ENCODE measurements at places on chromosomes 4 and X.

DNA sequence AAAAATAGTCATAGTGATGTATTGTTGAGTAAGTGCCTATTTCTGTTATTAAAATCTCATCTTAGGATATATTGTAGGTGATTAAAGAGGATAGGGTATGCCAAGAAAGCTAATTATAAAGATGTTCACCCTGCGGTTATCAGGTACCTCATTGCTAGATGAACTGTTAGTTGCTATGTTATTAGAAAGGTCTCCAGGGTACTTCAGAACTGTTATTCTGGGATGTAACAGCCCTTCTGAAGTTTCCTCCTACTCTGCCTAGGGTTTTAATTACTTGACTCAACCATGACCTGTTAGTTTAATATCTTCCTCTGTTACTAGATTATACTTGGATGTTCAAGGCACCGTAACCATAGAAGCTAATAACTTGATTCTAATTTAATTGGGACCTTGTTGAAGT lies 15.4 kb downstream of the TMPRSS11E start:
- DNase-seq, result no peak

- no peak for DNase-seq
Measured at GRCh38 chrX:53622431-53622830, 64.1 kb downstream of the HUWE1 start.

DNA sequence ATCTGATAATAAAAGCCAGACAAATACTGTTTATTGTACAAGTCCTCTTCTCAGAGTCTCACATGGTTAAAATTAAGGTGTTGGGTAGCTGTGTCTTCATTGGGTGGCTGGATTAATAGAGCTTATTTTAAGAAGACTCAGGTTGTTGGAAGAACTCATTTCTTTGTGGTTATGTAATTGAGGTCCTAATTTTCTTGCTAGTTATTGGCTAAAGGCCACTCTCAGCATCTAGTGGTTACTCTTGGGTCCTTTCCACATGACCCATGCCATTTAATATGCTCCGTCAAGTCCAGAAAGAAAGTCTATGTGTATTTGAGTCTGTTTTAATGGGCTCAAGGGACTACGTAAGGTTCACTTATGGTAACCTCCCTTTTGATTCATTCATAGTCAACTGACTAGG lies 1668.6 kb upstream of the AGA start:
- DNase-seq, result no peak

DNA sequence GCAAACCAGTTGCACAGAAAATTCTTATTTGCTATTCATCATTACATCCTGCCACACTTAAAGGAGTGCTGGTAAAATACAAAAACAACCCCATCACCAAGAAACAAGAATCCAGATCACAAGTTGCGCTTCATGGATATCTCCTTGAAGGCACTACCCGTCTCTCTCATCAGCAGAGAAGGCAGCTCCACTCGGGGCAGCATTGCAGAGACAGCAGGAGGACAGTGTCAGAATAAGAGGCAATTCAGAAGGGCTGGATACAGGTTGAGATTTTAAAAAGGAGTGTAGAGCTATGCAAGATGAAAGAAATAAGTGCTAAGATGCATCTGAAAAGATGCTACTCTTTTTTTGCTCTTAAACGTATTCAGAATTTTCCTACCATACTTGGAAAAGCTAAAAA lies 71.4 kb downstream of the LDB2 start:
- no peak for DNase-seq

- no peak for DNase-seq
Measured at GRCh38 chr4:167721617-167722486, 370.5 kb upstream of the ANXA10 start.

DNA sequence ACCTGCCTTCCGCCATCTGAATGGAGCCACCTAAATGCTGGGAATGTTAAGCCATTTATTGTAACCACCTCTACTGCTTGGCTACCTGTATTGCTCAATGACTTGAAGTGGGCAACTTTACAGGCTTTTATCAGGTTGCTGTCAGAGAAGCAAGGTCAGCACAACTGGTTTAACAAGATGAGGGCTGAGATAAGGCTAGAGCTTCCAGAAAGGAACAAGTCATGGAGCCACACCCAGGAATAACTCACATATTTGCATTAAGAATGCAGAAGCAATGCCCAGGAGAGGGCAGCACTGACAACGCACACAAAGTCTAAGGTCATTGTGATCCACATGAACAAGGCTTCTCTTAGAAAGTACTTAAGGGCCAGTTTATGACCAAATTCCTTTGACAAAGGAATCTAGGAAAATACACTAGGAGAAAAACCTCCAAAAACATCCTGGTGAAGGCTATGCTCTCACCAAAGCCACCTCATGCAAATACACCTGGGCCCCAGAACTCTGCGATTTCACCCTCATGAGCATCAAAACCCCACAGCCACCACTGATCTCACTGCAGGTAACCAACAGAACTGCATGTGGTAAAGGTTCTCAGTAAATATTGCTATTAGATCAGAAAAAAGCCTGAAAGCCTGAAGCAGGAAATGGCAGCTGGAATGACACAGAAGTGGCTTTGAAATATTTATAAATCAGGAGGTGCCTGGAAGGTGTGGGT lies 15.0 kb upstream of the STS start:
- DNase-seq, result no peak

- no peak for DNase-seq
Measured at GRCh38 chrX:47209508-47210238, 8.8 kb upstream of the CDK16 start.

DNA sequence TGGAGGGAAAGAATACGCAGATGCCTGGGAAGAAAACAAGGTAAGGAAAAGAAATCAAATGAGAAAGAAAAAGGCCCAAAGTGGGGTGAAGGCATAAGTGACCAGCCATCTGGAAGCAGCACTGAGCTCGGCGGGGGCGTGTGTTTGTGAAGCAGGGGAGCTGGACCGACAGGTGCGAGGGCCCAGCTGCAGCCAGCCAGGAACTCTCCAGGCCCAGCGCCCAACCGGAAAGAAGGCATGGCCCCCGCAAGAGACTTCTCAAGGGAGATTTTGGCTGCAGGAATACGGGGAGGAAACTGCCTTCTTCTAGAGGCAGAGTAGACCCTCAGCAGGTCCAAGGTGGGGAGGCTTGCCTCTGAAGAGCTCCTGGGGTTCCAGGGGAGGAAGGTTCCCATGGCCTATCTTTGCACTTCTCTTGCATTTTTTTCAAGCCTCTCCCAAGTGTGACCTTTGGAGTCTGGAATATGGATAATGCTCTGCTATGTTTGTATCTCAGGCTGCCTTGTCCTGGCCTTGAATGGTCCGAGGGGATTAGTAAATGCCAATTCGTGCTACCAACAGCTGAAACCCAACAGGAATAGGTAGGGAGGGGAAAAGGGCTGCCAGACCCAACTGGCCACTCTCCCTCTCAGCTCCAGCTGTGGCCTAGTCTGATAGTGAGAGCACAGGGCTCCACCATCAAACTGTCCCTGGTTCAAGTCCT lies 10.8 kb upstream of the CITED1 start:
- DNase-seq, result no peak

- no peak for DNase-seq
Measured at GRCh38 chr4:5783486-5783885, 72.5 kb downstream of the EVC start.

DNA sequence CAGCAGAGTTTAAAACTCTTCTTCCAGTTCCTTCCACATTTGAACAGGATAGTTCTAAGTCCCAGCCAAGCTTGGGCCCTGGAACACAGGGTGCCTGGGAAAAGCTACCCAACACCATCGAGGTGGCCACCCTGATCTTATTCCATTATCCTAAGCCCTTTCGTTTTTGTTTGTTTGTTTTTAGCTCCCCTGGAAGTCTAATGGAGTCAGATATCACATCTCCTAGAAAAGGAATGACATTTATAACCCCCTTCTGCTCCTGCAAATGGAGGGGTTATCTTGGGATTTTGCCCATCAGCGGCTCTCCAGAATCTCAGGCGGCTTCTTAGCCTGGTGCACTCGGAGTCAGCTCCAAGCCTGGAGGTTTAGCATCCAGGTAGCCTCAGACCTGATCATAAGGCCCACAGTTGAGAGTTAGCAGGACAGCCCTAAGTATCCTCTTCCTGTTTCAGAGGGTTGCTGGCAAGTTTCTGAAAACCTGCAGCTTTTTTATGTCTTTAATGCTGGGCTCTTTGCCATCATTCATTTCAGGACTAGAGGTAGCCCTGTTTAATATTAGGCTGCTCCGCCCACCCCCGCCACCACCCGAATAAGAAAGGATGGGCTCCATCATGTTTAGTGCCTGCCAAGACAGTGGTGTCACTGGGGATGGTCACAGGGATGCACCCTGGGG lies 230.0 kb upstream of the LNX1 start:
- DNase-seq, result no peak

GRCh38 chrX:18426004-18426320 lies 554 bp downstream of the CDKL5 start:
- no peak for DNase-seq

- DNase-seq, result no peak
Measured at GRCh38 chrX:22481436-22481835, 208.7 kb downstream of the CBLL2 start.

DNA sequence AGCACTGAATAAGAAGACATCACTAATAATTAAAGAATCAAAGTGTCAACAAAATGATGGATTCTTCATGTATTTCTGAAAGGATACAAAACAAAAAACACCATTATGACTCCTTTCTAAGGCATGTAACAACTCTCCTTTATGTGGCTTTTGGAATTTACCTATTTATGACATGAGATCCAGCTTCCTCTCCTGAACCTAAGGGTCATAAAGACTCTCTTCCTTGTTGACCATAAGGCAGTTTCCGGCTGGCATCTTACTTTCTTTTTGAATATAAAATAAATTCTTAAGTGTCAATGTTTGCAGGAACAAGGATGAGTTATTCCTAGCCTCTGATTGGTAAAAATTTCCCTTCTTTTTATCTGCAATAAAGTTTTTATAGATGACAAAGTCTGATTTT lies 111.1 kb upstream of the GRPR start:
- DNase-seq, result no peak

GRCh38 chr4:7892212-7893019 lies 47.2 kb downstream of the AFAP1 start:
- DNase-seq, result no peak

- DNase-seq, result no peak
Measured at GRCh38 chr4:111433441-111433840, 711.8 kb upstream of the FAM241A start.

DNA sequence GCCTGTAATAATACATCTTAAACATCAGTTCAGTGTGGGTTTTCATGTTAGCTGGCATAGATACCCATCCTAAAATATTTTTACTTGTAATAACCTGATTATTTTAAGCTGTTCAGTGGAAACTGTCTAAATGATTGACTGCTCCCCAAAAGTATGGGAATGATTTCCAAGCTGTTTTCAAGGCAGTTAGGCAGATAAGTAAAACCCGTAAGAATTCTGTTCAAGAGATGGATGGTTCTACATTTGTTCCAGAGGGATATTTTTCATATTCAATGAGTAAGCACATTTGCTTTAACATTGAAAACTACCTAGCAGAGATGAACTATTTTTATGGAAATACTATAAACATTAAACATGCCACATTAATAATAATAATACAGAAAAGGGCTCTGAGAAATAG lies 161.1 kb downstream of the UNC5C start:
- no peak for DNase-seq

DNA sequence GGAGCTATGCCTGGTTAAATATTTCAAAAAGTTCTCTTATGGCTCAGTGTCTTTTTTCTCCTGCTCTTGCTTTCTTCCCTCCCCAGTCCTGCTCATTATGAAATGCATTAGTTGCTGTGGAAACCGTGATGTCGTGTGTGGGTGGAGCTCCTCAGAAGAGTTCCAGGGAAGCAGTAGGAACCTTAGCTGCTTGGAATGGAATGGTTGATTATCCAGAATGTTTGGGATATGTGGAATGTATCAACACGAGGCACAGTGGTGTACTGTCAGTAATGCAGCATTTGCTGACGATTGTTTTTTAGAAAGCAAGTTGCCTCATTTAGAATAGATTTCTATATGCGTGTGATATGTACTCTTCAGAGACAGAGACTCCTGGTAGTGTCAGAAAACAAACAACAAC lies 333.2 kb downstream of the ARHGAP10 start:
- no peak for DNase-seq

GRCh38 chr4:48379587-48380180 lies 38.4 kb downstream of the SLAIN2 start:
- DNase-seq, result no peak

DNA sequence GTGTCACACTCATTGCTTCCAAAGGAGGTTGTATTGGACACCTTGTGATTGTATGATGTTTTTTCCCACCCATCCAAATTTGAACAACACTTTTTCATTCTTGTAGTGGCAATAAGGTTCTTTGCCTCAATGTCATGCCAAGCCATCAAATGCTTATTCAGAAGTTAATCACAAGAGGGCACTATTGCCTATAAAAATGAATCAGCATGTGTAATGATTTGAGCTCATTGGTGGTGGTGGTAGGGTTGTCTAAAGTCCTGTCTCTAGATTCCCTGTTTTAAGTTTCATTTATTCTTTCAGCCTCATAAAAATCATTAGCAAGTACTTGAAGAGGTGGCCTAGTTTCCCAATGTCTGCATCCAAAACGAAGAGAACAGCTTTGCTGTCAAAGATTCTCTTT lies 37.0 kb downstream of the IRS4 start:
- no peak for DNase-seq

DNA sequence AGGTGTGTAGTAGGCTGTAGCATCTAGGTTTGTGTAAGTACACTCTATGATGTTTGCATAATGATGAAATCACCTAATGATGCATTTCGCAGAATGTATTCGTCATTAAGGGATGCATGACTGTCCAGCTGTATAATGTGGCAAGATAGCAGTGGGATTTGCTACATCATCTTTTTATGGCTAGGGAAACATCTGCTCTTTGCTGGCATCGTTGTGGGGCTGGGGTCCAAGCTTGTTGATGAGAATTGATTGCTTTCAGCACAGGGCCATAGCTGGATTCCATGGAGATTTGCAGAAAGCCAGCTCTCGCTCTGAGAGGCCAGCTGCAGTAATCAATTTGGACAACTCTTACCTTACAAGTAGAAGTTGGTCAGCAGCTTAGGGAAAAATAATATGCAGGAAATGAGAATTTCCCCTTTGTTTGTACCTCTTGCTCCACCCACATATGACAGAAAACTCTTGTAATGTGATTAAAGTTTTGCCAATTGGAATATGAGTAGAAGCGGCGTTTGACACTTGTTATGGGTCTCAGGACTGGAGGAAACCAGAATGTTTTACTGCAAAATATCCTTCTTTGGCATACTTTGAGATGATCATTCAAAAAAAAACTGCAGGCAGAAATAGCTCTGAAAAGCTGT lies 310.5 kb downstream of the RAPGEF2 start:
- DNase-seq, result no peak
